ENCODE measurements at places on chromosomes 1 and 21. TPM values are rescaled to one million over a fixed set of nuclear protein-coding genes. Genes with fewer than 3 reads are reported as not detected.

APOBEC4 gene
- not detected for total RNA-seq

DNA sequence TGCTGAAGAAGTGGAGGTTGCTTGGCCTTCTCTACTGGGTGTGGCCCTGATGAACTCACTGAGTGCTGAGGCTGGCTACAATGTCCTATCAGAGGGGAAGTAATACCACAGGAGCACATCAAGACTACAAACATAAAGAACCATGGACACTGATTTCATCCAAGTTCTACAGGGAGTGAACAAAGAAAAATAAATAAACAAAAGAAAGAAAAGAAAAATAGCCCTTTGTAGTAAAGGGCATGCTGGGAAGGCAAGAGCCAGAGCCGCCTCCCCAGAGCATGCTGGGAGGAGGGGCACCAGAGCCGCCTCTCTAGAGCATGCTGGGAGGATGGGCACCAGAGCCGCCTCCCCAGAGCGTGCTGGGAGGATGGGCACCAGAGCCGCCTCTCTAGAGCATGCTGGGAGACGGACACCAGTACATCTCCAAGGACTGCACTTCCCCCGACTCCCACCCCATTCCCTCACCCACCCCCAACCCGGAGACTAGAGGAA is 65.9 kb downstream of the LAMC2 start:
- no peak for DNase-seq
- no peaks in the 10 kb centered on the region for H3K27me3 ChIP-seq
- no peak overlapping the region for H3K4me3 ChIP-seq
- no peaks in the 10 kb centered on the region for H3K36me3 ChIP-seq
- H3K27ac ChIP-seq: no peak overlapping the region

- no peak for DNase-seq
- 0 out of 2 replicates have a peak overlapping the region, but pooled peaks have one; percentile 2 for H3K27ac ChIP-seq
- no peak overlapping the region for H3K4me3 ChIP-seq
- no peaks in the 10 kb centered on the region for H3K27me3 ChIP-seq
These were observed 55.1 kb downstream of the COL18A1 start for GRCh38 chr21:45460011-45460565.

- H3K27me3 ChIP-seq: no peaks in the 10 kb centered on the region
- H3K4me1 ChIP-seq: no peaks in the 10 kb centered on the region
- no peak overlapping the region for H3K4me3 ChIP-seq
- no peak overlapping the region for H3K27ac ChIP-seq
- no peak for DNase-seq
These were observed 5.3 kb upstream of the ALDH9A1 start for GRCh38 chr1:165703648-165704047.

GRCh38 chr1:112904831-112905261 is 51.1 kb downstream of the SLC16A1 start:
- H3K4me3 ChIP-seq: no peak overlapping the region
- no peaks in the 10 kb centered on the region for H3K27me3 ChIP-seq
- no peak overlapping the region for H3K27ac ChIP-seq
- 0 out of 2 replicates have a peak, but pooled peaks cover 2% of the 10 kb centered on the region for H3K36me3 ChIP-seq
- DNase-seq: peak; percentile 13
- H3K4me1 ChIP-seq: peaks cover 36% of the 10 kb centered on the region

SAMD13 gene
- 14.9 TPM for total RNA-seq

CD5L gene
- total RNA-seq: not detected

- H3K4me3 ChIP-seq: no peak overlapping the region
- no peaks in the 10 kb centered on the region for H3K4me1 ChIP-seq
- H3K36me3 ChIP-seq: no peaks in the 10 kb centered on the region
- DNase-seq: no peak
- H3K27ac ChIP-seq: no peak overlapping the region
These were observed 5.8 kb upstream of the CD1C start for GRCh38 chr1:158283965-158284364.

S100A8 gene
- total RNA-seq: 1.4 TPM

PRKAA2 gene
- 1.6 TPM for total RNA-seq

IFI44L gene
- total RNA-seq: 0.10 TPM

ZNF683 gene
- total RNA-seq: not detected

GRCh38 chr1:183106166-183106565 is 79.9 kb upstream of the LAMC2 start:
- H3K27me3 ChIP-seq: no peaks in the 10 kb centered on the region
- no peak overlapping the region for H3K27ac ChIP-seq
- peaks cover 5% of the 10 kb centered on the region for H3K36me3 ChIP-seq
- H3K4me3 ChIP-seq: no peak overlapping the region

DNA sequence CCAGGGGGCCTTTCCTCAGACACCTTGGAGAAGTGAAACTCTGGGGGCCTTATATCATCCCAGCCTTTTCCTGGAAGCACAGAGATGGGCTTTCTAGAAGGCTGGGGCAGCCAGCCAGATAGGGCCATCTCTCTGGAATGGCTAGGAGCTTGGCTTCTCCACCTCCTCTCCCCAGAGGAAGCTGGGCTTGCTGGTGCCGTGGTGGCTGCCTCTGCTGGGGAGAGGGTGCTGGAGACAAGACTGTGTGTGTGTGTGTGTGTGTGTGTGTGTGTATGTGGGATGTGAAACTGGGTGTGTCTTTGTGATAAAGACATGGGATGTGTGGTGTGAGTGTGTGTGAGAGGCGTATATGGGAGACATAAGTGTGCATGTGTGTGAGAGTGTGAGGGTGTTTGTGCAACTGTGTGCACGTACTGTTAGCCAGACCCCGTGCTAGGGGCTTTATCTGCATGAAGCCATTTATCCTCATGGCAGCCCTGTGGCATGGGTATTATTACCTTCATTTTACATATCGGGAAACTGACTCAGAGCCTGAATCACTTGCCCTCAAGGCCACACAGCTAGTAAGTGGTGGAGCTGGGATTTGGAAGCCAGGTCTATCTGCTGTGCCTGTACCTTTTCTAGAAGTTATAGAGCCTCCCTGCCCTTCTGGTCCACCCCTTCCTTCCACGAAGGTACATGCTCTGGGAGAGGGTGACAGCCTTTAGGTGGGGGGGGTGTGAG is 44.2 kb downstream of the PTPRU start:
- no peak overlapping the region for H3K4me3 ChIP-seq
- H3K36me3 ChIP-seq: no peaks in the 10 kb centered on the region
- no peak overlapping the region for H3K27ac ChIP-seq
- H3K4me1 ChIP-seq: peaks cover 20% of the 10 kb centered on the region
- no peaks in the 10 kb centered on the region for H3K27me3 ChIP-seq

DNA sequence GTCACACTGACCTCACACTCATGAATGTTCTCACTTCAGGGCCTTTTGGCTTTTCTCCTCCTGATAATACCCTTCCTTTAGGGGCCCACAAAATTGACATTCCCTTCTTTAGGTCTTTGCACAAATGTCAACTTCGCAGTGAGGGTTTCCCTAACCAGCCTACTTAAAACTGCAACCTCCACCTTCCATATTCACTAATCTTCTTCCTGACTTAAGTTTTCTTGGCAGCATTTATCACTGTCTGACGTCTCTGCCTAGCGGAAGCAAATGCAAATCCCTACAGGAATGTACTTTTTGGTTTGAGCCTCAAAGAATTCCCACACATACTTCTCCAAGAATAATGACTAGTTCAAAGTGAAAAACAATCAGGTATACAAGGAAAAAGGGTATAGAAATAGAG is 32.8 kb downstream of the INTS7 start:
- DNase-seq: no peak
- no peak overlapping the region for H3K4me3 ChIP-seq
- no peaks in the 10 kb centered on the region for H3K27me3 ChIP-seq
- H3K4me1 ChIP-seq: no peaks in the 10 kb centered on the region
- H3K27ac ChIP-seq: no peak overlapping the region

DNA sequence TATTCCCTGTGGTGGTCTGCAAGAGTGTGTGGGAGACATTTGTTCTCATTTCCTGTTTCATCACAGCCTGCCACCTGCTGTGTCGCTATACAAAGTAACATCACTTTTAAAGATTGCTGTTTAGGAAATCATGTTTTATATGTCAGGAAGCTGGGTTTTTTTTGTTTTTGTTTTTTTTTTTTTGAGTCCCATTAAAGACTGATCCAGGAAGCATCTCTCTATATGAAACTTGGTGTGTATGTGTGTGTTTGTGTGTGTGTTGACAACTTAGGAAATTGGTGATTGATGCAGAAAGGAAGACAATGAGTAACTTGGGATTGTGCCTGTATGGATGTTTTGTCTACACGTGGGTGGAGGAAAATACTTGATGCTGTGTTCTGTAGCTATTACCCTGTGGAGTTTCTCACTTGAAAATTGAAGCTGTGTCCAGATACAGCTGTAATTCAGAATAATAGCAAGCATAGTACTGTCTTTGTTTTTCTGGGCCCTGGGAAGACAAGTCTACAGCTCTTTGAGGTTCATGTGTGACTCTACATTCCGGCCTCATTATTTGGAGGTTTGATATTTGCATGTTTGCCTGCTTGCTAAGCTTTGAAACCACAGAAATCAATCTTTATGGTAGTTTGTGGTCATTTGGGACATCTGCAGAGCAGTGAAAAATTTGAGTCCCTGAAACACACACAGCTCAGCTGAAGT is 47.9 kb downstream of the LAMC1 start:
- H3K27ac ChIP-seq: no peak overlapping the region
- no peak overlapping the region for H3K4me3 ChIP-seq
- no peak for DNase-seq
- H3K4me1 ChIP-seq: peaks cover 29% of the 10 kb centered on the region

NCSTN gene
- total RNA-seq: 68.4 TPM

DNA sequence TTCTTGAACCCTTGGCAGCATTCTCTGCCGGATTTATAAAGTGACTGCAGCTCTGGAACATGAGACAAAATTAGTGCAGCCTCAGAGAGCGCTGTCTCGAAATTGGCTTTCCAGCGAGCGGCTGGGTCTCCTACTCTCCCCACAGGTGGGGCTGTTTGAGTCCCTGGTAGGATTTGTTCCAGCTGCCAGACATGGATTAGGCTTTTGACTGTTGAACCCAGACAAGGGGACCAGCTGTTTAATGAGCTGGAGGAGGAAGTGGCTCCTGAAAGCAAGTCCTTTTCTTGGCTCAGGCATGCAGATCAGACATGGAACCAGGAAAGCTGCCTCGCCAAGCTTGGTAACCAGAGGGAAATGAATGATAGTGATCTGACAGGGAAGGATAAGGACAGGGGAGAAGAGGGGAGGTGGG is 69.6 kb downstream of the UBIAD1 start:
- no peaks in the 10 kb centered on the region for H3K27me3 ChIP-seq
- no peak for DNase-seq
- no peak overlapping the region for H3K4me3 ChIP-seq
- no peak overlapping the region for H3K27ac ChIP-seq

GRCh38 chr1:101943237-101943636 is 53.5 kb downstream of the OLFM3 start:
- no peak for DNase-seq
- H3K36me3 ChIP-seq: no peaks in the 10 kb centered on the region

DNA sequence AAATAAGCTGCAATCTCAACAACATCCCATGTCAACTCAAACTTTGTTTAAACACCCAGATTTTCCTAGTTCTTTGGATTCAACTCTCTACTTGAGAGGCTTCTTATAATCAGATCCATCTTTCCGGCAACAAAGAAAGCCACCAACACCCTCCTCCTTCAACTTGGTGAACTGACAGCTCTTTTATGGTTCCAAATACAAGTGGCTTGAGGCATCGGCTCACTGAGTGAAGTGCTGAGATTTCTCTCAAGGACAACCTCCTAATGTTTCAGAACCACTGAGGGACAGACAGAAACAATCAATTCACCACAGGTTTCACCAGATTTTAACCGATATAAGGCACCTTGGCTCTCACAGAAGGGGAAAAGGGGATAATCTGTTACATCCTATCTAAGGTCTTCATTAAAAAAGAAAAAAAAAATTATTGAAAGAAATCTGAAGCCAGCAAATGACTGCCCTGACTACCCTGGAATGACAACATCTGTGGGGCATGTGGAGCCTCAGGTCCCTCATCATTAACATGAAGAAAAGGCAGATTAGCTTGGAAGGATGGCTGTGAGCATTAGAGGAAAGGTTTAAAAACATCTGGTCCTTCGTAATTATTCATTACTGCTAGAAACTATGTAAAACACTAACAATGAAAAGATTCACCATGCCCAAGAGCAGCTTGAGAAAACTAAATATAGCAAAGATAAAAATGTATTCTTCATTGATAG is 50.9 kb downstream of the PTPN14 start:
- H3K27ac ChIP-seq: no peak overlapping the region
- H3K4me3 ChIP-seq: no peak overlapping the region
- H3K36me3 ChIP-seq: no peaks in the 10 kb centered on the region
- no peak for DNase-seq
- no peaks in the 10 kb centered on the region for H3K27me3 ChIP-seq

- no peaks in the 10 kb centered on the region for H3K27me3 ChIP-seq
- no peak overlapping the region for H3K4me3 ChIP-seq
- no peaks in the 10 kb centered on the region for H3K4me1 ChIP-seq
- H3K36me3 ChIP-seq: no peaks in the 10 kb centered on the region
These were observed 105.5 kb upstream of the S1PR1 start for GRCh38 chr1:101131239-101131843.

DNA sequence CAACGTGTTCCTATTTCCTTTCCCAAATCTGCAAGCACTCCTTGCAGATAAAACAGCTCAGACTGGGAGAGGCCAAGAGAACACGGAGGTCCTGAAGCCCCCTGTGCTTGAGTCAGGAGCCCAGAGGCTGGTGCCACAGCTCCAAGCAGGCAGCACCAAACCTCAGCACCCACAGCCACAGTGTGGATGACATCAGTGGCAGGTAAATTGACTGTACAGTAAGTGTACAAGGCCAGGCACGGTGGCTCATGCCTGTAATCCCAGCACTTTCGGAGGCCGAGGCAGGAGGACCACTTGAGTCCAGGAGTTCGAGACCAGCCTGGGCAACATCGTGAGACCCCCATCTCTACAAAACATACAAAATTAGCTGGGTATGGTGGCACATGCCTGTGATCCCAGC is 1.9 kb upstream of the COL6A1 start:
- H3K27me3 ChIP-seq: no peaks in the 10 kb centered on the region
- no peaks in the 10 kb centered on the region for H3K36me3 ChIP-seq
- H3K4me3 ChIP-seq: no peak overlapping the region
- H3K4me1 ChIP-seq: peaks cover 10% of the 10 kb centered on the region

Data from HCT116 (cell line).